ENCODE measurements at places on chromosomes 16 and 17. TPM values are rescaled to one million over a fixed set of nuclear protein-coding genes. Genes with fewer than 3 reads are reported as not detected.

- no peaks in the 10 kb centered on the region for H3K36me3 ChIP-seq
- no peaks in the 10 kb centered on the region for H3K27me3 ChIP-seq
- H3K4me3 ChIP-seq, result no peak overlapping the region
Measured at GRCh38 chr17:61247439-61247838, 152.2 kb upstream of the TBX2 start.

GRCh38 chr17:34981538-34982241 lies 1.4 kb downstream of the LIG3 start:
- H3K36me3 ChIP-seq, result no peaks in the 10 kb centered on the region
- no peaks in the 10 kb centered on the region for H3K27me3 ChIP-seq
- H3K4me3 ChIP-seq, result peak overlapping the region; percentile 67
- H3K4me1 ChIP-seq, result peaks cover 5% of the 10 kb centered on the region

DNA sequence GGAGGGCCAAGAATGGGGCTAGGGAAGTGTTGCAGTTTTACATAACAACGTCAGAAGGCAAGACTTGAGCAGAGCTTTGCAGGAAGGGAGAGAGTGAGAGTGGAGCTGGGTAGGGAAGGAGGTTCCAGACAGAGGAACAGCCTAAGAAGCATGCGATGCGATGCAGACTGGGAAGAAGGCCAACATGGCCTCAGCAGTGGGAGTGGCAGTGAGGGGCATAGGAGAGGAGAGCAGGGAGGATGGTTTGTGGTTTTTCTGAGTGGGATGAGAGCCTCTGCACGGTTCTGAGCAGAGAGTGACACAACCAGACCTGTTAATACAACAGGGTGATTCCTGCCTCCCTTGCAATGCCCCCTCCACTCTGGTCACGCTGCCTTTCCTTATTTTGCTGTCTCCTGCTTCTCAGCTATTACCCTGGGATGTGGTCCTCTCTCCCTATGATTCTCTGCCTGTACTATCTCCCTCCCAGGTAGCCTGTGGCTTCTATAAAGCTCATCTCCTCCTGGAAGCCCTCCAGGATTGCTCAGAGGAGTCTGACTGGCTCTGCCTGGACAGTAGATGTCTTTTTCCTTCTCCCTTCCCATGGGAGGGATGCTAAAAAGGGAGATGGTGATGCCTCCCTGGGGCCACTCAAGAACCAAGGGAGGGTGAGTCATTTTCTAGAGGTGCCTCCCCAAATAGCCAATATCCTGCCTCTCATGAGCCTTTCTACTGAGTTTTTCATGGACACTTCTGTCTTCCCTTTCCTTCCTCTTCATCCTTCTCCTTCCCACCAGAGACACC lies 38.7 kb upstream of the NGFR start:
- no peak overlapping the region for H3K4me3 ChIP-seq
- H3K4me1 ChIP-seq, result no peaks in the 10 kb centered on the region
- no peak overlapping the region for H3K27ac ChIP-seq

DNA sequence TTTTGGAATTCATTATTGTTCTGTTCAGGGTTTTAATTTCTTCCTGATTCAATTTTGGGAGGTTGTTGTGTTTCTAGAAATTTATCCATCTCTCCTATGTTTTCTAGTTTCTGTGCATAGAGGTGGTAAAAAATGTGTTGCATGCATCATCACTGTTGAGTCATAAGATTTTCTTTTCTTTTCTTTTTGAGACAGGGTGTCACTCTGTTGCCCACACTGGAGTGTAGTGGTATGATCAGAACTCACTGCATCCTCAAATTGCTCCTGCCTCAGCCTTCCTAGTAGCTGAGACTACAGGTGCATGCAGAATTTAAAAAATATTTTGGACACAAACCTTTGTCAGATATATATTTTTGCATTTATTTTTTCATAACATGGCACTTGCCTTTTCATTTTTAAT lies 184.8 kb downstream of the BCAS3 start:
- no peaks in the 10 kb centered on the region for H3K4me1 ChIP-seq
- no peaks in the 10 kb centered on the region for H3K36me3 ChIP-seq
- no peaks in the 10 kb centered on the region for H3K27me3 ChIP-seq
- DNase-seq, result no peak

DNA sequence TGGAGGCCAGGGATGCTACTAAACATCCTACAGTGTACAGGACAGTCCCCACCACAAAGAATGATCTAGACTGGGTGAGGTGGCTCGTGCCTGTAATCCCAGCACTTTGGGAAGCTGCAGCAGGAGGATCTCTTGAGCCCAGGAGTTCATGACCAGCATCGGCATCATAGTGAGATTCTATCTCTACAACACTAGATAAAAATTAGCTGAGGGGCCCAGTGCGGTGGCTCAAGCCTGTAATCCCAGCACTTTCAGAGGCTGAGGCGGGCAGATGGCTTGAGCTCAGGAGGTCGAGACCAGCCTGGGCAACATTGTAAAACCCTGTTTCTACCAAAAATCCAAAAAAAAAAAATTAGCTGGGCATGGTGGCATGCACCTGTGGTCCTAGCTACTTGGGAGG lies 5.4 kb upstream of the ZNF500 start:
- H3K27ac ChIP-seq, result no peak overlapping the region
- DNase-seq, result no peak
- H3K4me3 ChIP-seq, result no peak overlapping the region
- H3K27me3 ChIP-seq, result no peaks in the 10 kb centered on the region
- no peaks in the 10 kb centered on the region for H3K36me3 ChIP-seq

DNA sequence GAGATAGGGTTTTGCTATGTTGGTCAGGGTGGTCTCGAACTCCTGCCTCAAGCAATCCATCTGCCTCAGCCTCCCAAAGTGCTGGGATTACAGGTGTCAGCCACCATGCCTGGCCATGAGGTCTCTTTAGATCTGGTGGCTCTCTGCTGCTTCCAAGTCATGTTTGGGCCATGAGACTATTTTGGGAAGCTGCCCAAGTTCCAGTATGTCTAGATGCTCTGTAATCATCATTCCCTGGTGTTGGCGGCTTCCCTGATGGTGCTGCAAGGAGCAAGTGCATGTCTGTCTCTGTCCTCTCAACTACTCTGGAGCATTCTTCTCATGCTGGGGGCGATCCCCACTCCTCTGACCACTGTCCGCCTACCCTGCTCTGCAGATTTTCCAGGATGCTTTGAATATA lies 6.4 kb upstream of the ODF4 start:
- no peak overlapping the region for H3K27ac ChIP-seq
- H3K36me3 ChIP-seq, result no peaks in the 10 kb centered on the region

GNGT2 gene
- 9.6 TPM for total RNA-seq
